ENCODE measurements at places on chromosomes 6 and 20.

- DNase-seq: peak; percentile 34
Observed at GRCh38 chr6:38149531-38149930, 330.0 kb downstream of the ZFAND3 start.

GRCh38 chr6:31122791-31123706 is 2.8 kb upstream of the CDSN start:
- DNase-seq: no peak

- DNase-seq: peak; percentile 38
Observed at GRCh38 chr6:35146453-35146852, 5.3 kb upstream of the TCP11 start.

- DNase-seq: no peak
Observed at GRCh38 chr6:109252261-109253041, 129.8 kb downstream of the CD164 start.

- no peak for DNase-seq
Observed at GRCh38 chr20:56589633-56590032, 39.5 kb upstream of the TFAP2C start.

GRCh38 chr6:45808042-45808645 is 207.5 kb downstream of the CLIC5 start:
- no peak for DNase-seq

DNA sequence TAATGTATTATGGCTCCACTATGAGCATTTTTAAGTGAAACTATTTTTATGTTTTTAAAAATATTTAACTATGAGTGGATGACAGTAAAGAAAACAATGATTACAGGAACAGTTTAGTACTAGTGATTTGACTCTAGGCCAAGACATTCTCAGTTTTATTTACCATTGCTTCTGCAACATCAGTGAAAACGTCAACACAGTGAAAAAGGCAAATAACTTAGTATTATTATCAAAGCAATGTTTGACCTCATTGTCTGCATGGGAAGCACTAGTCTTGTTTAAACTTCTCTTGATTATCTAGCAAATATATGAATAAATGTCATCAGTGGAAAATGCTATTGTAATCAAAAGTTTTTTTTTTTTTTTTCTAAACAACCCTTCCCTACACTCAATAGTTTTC is 165.0 kb downstream of the HTR1B start:
- DNase-seq: no peak

- DNase-seq: no peak
Observed at GRCh38 chr6:153539602-153540001, 408.5 kb upstream of the RGS17 start.

DNA sequence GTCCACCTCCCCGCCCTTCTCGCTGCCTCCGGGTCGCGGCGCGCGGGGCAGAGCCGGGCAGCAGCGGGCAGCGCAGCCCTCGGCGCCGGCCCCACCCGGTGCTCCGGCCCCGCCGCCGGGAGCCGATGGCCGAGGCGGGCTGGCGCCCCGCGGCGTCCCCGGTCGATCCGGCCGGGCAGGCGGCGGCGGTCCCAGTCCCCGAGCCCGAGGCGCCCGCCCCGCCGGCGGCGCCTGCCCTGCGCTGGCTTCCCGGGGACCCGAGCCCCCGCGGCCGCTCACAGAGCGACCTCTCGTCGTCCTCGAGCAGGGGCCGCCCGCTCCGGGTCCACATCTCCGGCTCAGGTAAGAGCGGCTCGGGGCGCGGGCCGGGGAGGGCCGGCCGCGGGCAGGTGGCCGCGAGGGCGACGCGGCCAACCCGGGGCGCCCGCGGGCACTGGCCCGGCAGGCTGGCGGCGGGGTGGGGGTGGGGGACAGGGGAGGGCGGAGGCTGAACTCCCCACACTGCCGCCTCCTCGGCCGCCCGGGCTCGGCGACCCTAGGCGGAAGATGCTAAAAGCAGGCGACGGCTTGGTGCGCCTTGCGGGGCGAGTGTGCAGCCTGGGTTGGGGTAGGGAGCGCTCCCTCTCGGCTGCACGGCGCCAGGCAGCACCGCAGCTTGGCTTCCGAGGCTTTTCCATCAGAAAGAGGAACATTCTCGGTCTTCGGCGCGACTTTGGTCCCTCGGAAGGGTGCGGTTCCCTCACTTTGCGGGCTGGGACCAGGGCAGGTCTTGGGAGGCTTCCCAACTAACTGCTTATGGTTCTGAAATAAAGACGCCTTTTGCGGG is 25.6 kb upstream of the FUCA2 start:
- no peak for DNase-seq

DNA sequence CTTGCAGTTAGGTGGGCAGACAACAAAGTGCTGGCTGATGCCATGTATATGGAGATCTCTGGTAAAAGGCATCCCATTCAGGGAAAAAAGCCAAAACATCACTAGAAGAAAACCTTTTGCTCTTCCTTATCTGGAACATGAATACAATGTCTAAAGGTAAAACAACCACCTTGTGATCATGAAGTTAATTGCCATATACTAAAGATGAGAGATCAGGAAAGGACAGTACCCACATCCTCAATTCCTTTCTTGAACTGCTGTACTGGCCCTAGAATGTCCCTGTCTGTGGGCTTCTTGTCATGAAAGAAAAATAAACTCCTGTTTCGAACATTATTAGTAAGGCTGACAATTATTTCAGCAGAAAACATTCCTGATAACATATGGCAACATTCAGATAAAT is 19.3 kb downstream of the DEK start:
- DNase-seq: no peak

- no peak for DNase-seq
Observed at GRCh38 chr6:43782764-43783513, 12.9 kb downstream of the VEGFA start.

DNA sequence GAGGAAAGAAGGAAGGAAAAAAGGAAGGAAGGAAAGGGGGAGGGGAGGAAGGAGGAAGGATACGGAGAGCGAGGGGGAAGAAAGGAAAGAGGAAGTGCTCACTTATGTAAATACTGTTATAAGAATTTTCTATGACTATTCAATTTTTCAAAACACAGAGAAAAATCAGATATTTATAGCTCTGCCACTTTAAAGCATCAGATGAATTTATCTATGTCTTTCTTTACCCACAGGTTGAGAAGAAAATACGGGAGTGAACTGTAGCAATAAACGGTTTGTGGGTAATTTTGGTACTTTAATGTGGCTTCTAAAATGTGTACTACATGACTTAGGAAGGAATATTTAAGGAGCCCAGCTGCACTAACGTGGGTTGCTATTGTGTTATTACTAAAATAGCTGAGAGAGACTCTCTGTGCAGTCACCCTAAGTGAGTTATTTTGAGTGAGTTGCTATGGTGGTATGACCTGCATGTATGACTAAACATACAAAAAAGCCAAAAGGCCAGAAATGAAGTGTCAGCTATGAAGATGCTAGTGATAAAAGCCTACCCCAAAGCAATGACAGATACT is 225.5 kb downstream of the SOD2 start:
- no peak for DNase-seq

DNA sequence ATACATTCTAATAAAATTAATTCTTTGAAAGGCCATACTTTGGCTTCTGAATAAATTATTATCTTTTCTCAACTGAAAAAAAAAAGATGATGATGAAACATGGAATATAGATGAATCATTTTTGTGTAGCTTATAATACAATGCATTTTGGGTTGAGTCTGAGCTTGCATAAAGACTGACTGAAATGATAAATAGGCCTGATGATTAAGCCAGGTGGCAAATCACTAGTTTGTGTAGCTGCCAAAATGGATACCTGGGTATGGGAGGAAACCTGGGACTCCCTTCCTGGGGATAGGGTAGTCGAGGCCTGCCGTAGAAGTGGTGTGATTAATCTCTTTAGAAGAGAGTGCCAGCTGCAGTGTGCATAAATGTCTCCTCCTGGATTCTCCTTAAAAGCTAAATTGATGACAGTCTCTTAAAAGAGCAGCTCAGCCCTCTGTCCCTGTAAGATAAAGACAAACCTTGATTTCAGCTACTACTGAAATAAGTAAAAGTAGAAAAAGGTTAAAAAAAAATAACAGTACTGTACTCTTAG is 275.1 kb downstream of the GRIK2 start:
- DNase-seq: no peak

DNA sequence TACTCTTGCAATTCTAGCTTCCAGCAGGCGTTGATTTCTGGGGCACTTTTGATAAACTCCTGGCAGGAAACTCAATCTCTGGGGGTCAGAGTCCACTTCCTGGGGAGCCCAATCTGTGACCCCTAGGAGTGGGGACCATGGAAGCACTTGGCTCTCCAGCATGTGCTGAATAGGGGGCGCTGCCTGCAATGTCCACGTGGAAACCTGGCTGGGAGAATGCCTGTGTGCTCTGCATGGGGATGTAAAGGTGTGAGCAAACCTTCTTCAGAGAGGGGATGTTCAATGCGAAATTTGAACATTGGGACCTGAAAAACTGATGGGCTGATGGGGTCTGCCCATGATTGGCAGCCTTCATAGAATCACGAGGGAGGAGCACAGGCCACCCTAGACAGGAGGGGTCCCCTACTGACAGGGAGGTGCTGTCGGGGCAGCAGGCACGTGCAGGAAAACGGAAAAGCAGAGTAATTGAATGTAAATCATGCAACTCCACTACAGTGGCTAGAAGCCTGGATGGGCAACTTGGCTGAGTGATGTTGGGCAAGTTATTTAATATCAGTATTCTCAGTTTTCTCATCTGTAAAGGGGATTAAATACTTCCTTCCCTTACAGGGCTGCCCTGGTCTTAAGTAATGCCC is 47.8 kb downstream of the CEP43 start:
- DNase-seq: no peak

- no peak for DNase-seq
Observed at GRCh38 chr6:47729457-47729856, 31.1 kb downstream of the ADGRF4 start.

GRCh38 chr20:48143435-48144081 is 358.3 kb upstream of the SULF2 start:
- DNase-seq: no peak

DNA sequence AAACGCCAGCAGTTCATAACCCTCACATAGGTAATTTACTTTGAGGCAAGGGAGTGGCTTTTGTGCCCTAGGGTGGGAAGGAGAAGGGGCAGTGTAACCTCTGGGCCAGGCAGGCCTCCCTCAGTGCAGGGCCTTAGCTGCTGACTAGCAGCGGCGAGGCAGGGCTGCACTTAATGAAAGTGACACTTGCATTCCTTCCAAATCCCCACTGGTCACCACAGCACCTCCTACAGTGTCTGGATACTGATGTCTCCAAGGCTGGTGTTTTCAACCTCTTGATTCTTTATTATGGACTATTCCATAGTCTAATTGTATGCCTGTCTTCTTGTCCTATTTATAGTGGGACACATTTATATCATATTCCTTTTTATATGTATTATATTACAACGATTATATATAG is 152.7 kb downstream of the LY86 start:
- no peak for DNase-seq

GRCh38 chr20:51445591-51445990 is 96.9 kb downstream of the NFATC2 start:
- no peak for DNase-seq

GRCh38 chr6:112925702-112926101 is 578.6 kb downstream of the RFPL4B start:
- no peak for DNase-seq

GRCh38 chr6:291204-291696 is 1.0 kb upstream of the DUSP22 start:
- DNase-seq: no peak

DNA sequence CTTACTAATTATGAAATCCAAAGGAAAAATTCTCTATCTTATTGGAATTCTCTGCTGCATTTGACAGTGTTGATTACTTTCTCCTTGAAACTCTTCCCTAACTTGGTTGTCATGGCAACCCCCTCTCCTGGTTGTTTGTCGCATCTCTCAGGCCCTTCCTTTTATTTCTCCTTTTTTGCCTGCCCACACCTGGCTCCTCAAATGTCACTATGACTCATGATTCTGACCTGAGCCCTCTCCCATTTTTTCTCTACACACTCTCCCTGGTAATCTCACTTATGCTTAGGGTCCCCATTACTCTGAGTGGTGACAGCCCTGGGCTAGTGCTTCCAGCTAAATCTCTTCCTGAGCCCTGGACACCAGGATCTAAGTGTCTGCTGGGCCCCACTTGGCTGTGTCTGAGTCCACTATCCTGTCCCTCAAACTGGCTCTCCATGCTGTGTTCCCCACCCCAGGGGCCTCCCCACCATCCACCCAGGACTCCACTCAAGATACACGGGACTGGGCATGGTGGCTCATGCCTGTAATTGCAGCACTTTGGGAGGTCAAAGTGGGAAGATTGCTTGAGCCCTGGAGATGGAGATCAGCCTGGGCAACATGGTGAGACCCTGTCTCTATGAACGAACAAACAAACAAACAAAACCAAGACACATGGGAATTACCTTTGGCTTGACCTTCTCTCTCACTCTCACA is 16.5 kb upstream of the NNAT start:
- no peak for DNase-seq

DNA sequence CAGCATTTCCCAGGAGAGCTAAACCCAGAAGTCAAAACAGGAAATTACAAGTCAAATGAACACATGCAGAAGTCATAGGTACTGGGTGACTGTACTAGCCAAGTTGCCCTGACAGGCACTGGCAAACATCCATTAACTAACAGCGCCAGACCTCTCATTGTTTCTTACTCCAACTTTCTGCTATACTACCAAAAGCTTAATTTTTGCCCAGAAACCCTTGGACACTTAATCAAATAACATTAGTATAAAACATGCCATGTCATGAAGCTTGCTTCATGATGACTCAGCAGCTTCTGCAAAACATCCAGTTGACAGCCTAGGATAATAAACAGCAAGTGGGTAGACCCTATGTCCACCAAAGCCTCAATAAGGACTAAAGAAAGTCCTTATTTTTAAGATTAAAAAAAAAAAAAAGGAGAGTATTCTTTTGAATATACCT is 3.5 kb downstream of the NUP153 start:
- DNase-seq: no peak

- no peak for DNase-seq
Observed at GRCh38 chr6:38640216-38640909, 634 bp upstream of the BTBD9 start.

GRCh38 chr6:112956696-112957535 is 609.8 kb downstream of the RFPL4B start:
- no peak for DNase-seq

GRCh38 chr20:17466641-17467040 is 64.5 kb downstream of the BFSP1 start:
- no peak for DNase-seq

- DNase-seq: no peak
Observed at GRCh38 chr6:16196984-16197546, 41.3 kb upstream of the GMPR start.

DNA sequence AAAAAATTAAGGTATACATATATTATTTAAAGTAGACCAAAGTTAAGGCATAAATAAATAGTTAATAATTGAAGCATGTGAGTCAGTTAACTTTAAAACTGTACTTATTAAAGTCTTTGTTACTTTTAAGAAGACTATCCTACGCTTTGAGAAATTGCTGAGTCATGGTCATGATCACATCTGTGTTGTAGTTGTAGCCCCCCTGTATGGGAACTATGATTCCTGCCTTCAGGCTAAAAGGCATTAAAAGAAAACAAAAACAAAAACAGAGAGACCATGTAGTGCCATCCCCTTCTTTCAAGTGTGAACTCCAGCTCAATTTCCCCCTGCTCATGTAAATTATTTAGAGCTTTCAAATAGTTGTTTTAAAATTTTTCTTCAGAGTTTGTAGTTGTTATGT is 123.4 kb downstream of the FLRT3 start:
- DNase-seq: no peak

Measured in COR-L47 (cell line).